Colonic mucosa (tissue), 4 donors: ENCODE measurements at places on chromosomes 5 and 9. TPM values are rescaled to one million over a fixed set of nuclear protein-coding genes. Genes with fewer than 3 reads are reported as not detected.

PLK2 gene
- 21.8 TPM for total RNA-seq

CCL28 gene
- 116 TPM for total RNA-seq

PCDHGC3 gene
- 13.1 TPM for total RNA-seq

- peak; percentile 77 for DNase-seq
These were observed 427 bp downstream of the SERINC5 start for GRCh38 chr5:80255431-80255810.

- no peak for DNase-seq
These were observed 216.1 kb downstream of the FSTL4 start for GRCh38 chr5:133396187-133396741.

DNA sequence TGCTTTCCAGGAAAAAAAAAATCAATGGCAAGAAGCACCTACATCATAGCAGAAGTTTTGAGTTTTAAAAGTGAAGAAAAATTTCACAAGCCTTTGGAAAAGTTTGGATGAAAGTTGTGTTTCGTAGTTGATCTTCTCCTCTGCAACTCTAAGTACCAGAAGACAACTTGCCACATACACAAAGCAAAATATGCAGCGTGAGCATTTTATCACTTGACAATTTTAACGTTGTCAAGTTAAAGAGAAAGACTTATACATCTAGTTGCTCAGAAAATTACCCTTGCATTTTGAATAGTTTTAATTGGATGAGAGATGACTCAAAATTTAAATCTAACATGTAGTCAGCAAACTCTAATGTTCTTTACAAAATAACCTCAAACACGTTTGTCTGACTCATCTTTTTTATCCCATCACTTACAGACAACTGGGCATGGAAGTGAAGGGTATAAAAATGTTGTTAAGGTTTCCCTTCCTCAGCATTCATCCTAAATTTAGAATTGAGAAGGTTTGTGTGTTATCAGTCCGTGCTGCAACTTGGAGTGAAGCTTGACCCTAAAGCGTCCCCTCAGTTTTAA is 213.4 kb downstream of the MARCHF11 start:
- DNase-seq = no peak
